ENCODE measurements at places on chromosomes 3 and 15.

- DNase-seq, result no peak
Observed at GRCh38 chr15:82571722-82572222, 31.5 kb upstream of the RPS17 start.

GRCh38 chr3:144403040-144403457 lies 431.4 kb downstream of the DIPK2A start:
- DNase-seq, result no peak

DNA sequence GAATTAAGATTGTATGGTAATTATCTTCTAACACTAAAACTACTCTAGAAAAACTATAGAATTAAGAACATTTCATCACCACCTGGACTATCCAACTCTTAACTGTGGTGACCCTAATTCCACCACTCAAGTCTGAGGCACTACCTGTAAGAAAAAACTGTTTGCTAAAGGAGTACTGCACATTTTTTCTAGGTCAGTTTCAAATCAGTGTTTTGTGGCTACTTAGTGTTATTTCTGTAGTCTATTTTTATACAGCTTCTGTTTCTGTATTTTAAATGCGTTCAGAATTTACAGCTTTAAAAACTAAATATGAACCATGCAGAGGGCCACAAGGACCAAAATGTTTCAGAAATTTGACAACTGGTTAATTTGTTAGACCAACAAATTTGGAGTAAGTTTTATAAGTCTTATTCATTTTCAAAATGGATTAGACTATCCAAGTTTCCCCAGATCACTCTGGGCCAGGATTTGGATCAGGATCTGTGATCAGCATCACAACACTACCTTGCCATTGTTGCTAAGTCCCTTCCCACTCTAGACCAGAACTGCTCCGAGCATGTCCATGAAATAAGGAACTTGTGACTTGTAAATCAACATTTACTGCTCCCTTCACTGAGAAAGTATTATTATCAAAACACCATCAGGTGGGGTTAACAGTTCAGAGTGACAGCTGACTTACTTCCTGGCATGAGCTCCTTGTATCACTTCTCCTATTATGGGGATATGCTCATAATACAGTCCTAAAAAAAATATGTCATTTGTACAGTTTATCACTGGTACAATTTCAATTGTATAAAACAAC lies 8.6 kb downstream of the GLT8D1 start:
- no peak for DNase-seq

DNA sequence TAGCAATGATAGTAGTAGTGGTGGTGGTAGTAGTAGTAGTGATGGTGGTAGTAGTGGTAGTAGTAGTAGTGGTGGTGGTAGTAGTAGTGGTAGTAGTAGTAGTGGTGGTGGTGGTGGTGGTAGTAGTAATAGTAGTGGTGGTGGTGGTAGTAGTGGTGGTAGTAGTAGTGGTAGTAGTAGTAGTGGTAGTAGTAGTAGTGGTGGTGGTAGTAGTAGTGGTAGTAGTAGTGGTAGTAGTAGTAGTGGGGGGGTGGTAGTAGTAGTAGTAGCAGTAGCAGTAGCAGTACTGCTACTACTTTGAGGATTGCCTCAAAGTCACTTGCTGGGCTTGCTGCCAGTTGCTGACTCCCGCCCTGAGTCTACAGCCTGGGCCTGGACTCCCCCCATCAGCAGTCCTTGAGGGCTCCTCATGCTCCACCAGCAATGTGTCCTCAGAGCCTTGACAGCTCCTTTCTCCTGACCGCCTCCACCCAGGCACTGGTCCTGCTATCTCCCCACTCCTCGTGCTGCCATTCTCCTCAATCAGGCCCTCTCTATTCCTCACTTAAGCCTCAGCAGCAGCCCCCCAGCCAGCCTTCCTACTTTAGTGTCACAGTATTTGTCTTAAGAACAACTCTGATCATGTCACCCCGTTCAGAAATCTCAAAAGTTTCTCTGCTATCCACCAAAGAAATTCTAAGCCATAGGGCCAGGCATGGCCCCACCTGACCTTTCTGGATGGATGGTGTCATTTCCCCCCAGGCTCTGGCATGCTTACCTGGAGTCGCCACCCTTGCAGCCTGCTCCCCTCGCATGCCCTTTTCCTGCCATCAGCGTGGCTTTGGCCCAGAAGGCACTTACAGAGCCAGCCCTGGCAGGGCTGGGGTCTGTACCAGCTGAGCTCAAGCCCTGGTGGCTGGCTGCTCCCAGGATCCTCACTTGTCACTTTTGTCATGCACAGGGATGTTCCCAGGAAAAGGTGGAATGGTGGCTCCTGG lies 45.6 kb downstream of the DLEC1 start:
- DNase-seq, result peak; percentile 42

GRCh38 chr3:181712553-181713279 lies 991 bp downstream of the SOX2 start:
- DNase-seq, result peak; percentile 73

- no peak for DNase-seq
Observed at GRCh38 chr3:189389346-189389745, 217.6 kb downstream of the TPRG1 start.

DNA sequence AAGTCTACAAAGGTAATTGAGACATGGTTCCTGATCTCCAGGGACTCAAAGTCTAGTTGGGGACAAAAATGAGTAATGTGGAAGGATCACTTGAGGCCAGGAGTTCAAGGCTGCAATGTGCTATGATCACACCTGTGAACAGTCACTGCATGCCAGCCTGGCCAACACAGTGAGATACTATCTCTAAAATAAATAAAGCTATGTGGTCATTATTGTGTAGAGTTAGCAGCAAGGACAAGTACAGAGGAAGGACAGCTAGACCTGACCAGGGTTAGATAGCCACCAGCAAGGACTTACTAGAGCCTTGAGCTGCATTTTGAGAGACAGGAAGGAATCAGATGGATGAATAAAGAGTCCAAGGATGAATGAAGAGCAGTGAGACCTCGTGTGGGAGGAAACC lies 166.5 kb downstream of the MINAR1 start:
- no peak for DNase-seq

DNA sequence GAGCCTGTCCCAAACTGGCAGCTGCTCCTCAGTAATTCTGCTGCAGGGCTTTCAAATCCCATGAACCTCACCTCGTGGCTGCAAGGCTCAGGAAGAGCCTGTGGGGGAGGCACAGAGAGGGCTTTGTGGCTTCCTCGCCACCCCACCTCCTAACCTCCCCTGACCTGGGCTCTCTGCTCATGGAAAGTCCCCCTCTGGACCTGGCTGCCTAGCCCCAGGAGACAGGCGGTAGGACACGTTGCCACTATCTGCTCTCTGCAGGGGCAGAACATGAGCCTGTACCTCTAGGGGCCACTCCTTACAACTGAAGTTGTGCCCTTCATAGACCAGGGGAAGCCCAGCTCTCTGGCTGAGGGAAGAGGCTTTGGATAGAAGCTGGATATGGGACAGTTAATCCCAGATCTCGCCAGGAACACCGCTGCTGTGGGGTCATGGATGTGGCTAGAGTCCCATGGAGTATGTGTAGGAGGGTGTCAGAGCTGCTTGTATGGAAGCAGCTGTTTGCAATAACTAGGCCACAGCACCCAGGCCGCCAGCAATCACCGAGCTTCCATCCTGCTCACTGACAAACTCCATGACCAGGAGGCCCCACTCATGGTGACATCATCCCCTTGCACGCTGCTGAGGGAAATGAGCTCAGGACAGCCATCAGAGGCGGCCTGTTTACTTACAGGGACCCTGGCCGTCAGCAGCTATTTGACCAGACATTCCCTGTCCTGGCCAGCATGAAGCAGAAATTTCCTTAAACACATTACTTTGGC lies 34.0 kb upstream of the CILP start:
- no peak for DNase-seq

GRCh38 chr3:14227856-14228255 lies 49.2 kb downstream of the LSM3 start:
- no peak for DNase-seq

- DNase-seq, result peak; percentile 17
Observed at GRCh38 chr3:4898454-4899313, 80.6 kb upstream of the BHLHE40 start.

DNA sequence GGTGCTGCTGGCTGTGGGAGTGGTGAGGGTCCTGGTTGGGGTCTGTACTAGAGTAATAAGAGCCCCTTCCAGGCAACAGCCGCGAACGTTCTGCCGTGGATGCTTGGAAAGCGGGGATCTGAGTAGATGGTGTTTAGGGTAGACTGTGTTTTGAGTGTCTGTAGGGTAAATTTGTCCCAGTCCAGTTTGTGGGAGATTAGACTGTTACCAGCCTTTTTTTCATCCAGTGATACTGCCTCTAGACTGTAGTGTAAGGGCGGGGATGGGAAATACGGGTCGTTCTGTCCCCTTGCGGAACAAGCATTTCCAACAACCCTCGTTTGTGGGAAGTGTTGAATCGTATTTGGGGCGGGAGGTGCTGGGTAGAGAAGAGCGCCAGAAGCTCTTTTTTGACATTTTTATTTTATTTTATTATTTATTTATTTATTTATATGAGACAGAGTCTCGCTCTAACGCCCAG lies 424 bp downstream of the HAUS2 start:
- peak; percentile 58 for DNase-seq

DNA sequence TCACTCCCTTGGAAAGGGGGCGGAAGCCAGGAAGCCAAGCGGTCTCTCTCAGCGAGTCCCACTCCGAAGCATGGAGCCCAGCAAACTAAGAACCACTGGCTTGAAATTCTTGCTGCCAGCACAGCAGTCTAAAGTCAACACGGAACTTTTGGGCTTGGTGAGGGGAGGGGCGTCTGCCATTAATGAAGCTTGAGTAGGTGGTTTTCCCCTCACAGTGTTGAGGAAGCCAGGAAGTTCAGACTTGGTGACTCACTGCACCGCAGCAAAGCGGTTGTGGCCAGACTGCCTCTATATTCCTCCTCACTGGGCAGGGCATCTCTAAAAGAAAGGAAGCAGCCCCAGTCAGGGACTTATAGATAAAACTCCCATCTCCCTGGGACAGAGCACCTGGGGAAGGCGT lies 665.4 kb upstream of the CBLB start:
- peak; percentile 42 for DNase-seq

- no peak for DNase-seq
Observed at GRCh38 chr15:99911816-99912215, 178.6 kb upstream of the LYSMD4 start.

GRCh38 chr3:154164387-154164786 lies 43.2 kb downstream of the ARHGEF26 start:
- DNase-seq, result no peak

DNA sequence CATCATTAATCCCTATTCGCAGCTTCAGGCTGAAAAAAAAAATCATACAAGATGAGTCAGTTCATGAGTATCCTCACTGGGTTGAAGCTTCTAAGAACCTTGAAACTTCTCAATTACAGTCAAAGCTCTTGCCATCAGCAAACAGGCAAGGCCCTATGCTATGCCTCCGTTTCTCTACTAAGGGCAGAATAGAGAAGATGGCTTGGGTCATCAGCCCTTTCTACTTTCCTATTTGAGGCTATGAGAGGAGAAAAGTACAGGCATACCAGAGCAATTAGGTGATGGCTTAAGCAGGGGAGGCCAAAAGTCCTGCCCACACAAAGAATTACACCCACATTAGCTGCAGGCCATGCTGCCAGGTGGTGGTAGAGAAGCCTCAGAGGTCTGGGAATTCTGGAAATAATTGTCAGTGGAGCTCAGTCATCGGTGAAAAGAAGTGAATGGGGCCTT lies 89.0 kb downstream of the MRPL46 start:
- DNase-seq, result no peak

DNA sequence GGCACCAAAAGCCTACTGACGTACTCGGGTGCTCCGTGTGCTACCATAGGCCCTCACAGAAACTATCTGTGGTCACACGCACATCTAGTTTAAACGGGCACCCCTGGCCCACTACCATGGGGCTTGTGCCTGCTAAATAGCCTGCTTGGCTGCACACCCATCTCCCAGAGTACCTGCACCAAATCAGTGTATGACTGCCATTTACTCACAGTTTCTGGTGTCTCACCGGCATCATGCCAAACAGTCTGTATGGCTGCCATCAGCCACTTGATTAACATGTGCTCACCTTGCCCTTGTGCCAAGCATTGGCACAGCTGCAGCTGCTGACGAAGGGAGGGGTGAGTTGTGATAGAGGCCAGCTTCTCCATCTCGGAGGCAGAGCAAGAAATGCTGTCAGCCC lies 232.7 kb downstream of the IGSF11 start:
- no peak for DNase-seq

DNA sequence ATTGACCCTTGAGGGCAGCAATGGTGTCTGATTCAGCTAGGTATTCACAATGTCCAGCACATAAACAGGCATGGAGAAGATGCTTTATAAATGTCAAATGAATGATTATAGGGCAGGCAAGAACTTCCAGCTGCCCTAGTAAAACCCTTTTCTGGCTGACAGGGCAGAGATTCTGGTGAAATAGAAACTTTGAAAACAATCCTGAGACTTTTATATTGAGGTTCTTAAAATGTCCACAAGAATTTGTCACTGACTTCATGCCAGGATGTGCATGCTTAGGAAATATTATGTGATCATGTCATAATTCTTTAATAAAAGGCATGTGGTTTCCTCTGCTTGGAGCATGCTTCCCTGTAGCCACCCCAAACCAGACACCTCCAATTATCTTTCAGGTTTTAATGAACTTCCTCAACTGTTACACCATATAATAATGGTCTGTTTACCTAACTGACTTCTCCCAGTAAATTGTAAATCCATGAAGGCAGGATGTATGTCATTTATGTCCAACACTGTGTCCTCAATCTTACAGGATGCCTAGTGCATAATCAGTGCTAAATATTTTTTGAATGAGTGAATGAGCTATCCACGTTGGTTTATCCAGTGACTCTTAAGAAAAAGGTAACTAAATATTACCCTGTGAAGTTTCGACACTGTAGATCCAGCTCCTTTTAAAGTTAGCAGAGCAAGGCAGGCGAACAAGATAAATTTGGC lies 43.4 kb upstream of the CLRN1 start:
- no peak for DNase-seq

- DNase-seq, result no peak
Observed at GRCh38 chr3:51678641-51679040, 7.6 kb downstream of the TEX264 start.

- no peak for DNase-seq
Observed at GRCh38 chr15:76451540-76451939, 115.0 kb downstream of the ISL2 start.

DNA sequence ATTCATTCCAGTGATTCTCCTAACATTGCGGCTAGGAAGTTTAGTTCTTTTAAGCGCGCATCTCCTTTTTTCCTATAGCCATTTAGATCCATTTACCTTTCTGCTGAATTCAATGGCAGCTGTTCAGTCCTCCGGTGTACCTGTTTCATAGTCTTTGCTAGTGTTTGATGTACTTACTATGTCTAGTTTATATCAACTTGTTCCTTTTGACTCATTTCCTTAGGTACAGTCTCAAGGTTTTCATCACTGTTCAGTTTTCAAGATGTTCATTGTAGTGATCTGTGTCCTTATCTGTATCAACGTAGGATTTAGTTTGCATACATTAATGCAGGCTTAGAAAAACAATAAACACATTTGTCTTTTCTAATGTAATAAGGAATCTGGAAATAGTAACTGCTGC lies 59.0 kb upstream of the MBNL1 start:
- no peak for DNase-seq
